Stimulated activated CD4-positive, alpha-beta T cell treated with anti-CD3 and anti-CD28 coated beads, Interleukin-2, amount 100 ng/mL, for 4 hours (primary cell): ENCODE measurements at places on chromosomes 7 and 10.

- DNase-seq = no peak
Observed at GRCh38 chr7:31065021-31065593, 13.0 kb downstream of the ADCYAP1R1 start.

DNA sequence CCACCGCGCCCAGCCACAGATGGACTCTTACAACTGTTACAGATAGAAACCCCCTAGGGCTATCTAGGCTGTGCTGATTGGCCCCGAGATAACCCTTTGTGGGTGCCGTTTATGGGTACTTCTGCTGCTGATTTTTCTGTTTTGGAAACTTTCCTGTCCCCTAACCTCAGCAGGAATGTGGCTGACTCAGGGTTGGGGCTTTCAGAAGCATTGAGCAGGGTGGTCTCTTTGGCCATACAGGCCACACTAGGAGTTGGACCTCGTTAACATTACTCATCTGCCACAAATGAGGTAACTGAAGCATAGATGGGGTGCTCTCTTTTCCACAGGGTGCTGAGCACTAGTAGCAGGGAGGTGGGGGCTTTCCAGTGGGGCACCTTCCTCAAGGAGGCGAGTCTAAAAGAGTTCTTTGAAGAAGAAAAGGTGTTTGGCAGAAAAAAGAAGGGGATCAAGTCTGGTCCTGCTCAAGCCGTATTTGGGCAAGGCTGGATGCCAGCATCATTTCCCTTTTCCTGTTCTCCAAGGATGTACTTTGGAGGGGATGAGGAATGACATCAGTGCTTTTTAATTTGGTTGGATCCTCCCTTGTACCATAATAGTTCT is 6.4 kb downstream of the ZSCAN25 start:
- no peak for DNase-seq

GRCh38 chr10:116429288-116429977 is 1.8 kb downstream of the PNLIPRP3 start:
- DNase-seq = no peak

DNA sequence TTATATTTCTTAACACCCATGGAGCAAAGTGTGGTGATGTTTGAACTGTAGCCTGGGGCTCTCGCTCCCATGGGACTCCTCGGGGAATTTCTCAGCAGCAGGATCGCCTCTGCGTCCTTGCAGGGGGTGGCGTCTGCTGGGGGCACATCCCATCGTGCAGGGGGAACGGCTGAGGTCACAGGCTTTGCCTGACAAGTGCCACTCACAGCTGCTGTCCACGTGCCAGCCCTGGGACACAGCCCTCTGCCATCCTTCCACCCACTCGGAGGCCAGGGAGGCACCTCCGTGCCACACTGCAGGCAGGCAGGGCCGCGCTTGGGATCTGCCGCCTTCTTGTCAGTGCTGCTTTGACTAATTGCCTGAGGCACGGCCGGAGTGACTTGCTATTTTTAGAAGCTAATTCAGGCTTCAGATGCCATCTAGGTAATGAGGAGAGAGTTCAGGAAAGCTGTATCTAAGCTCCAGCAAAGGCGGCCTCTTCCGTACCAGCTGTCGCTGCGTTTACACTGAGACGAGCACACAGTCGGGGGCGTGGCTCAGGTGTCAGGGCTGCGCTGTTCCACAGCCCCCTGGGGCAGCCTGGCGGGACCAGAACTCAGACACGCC is 45.7 kb downstream of the PITRM1 start:
- no peak for DNase-seq
